NCI-H1930 (cell line): ENCODE measurements at places on chromosomes 3 and 15.

DNA sequence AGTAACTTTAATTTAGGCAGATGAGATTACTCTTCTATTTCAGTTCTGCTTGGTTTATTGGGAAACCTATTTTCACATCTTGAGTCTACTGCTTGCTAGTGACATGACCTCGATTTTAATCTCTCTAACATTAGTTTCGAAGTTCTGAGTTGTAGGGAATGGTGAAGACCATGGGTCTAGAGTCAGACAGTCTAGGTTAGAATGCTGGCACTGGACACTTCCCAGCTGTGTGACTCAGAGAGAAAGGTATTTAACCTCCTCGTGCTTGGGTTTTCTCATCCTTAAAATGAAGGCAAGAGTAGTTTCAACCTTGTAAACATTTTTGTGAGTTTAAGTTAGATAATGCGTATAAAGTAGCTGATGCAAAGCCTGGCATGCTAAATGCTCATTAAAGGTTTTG, 422.1 kb downstream of the GRM7 start:
- DNase-seq, result no peak

GRCh38 chr3:187896646-187897045, 151.4 kb upstream of the BCL6 start:
- no peak for DNase-seq

GRCh38 chr3:42513521-42513920, 11.1 kb downstream of the VIPR1 start:
- DNase-seq, result no peak

GRCh38 chr3:195558602-195559001, 15.5 kb upstream of the PPP1R2 start:
- DNase-seq, result no peak

GRCh38 chr3:35658686-35659085, 19.4 kb downstream of the ARPP21 start:
- DNase-seq, result no peak

DNA sequence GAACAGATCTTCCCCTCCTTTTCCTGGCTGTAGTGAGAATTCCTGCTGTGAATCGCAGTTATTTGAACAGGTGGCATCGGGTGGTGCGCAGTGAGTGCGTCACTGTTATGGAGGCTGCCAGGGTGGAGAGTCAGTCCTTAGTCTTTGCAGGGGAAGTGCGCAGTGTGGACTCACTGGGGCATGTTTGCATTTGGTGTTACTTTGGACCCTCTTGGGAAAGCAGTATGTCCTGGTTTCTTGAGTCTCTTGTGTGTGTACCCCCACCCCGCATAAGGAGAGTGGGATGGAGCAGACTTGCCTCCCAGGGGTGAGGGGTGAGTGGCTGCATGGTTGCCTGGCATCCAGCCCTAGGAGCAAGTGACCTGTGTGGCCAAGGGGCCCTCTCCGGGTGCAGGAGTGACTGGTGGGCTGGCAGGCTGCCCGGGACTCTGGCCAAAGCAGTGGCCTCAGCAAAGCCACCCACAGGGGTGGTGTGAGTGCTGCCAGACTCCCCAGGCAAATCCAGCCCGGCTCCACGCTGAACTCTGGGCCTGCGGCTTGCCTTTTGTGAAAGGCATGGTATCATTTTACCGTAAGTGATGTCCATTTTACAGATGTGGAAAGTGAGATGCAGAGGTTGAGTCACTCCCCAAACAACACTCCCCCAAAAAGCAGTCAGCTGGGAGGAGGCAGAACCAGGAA, 46.4 kb downstream of the DNASE1L3 start:
- no peak for DNase-seq

- DNase-seq, result no peak
Observed at GRCh38 chr15:101600035-101600434, 52.1 kb downstream of the TM2D3 start.

- DNase-seq, result no peak
Observed at GRCh38 chr15:49060710-49061495, 14.7 kb upstream of the SECISBP2L start.

DNA sequence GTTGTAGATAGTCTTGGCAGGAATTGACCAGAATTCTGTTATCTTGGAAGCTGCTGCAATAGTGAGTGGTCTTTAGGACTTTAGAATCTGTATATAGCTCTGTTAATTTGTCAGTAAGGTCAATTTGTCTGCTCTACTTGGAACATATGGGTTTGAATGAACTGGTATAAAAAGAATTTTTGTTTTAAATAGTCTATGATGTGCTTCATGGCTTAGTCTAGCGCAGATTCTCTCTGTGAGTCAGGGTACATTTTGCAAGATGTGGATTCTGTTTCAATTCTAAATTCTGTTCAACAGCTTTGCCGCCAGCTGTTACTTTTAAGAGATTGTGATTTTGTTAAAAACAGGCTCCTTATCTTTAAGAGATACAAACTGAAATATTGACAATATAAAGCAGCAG, 135.9 kb upstream of the AGBL1 start:
- DNase-seq, result no peak

GRCh38 chr3:38337703-38338102, 8.9 kb upstream of the XYLB start:
- no peak for DNase-seq

GRCh38 chr3:166191411-166191810, 354.2 kb upstream of the BCHE start:
- no peak for DNase-seq

DNA sequence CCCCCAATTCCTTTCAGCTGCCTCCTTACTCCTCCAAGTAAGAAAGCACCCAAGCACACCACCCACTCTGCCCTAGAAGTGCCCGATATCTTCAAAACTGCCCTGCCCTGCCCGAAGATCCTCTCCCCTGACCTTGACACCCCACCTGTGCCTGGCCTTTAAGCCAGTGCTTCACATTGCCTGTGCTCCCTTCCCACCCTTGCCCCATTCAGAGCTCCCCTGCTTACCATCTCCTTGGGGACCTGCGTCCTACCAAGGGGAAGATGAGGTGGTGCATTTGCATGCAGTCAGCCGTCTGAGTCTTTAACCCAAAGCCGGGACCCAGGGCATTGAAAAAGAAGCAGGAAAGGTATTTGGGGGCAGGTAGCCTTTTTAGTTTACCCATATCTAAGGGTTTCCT, 73.5 kb upstream of the SLCO3A1 start:
- no peak for DNase-seq

GRCh38 chr15:85929786-85930185, 135.1 kb upstream of the KLHL25 start:
- no peak for DNase-seq

DNA sequence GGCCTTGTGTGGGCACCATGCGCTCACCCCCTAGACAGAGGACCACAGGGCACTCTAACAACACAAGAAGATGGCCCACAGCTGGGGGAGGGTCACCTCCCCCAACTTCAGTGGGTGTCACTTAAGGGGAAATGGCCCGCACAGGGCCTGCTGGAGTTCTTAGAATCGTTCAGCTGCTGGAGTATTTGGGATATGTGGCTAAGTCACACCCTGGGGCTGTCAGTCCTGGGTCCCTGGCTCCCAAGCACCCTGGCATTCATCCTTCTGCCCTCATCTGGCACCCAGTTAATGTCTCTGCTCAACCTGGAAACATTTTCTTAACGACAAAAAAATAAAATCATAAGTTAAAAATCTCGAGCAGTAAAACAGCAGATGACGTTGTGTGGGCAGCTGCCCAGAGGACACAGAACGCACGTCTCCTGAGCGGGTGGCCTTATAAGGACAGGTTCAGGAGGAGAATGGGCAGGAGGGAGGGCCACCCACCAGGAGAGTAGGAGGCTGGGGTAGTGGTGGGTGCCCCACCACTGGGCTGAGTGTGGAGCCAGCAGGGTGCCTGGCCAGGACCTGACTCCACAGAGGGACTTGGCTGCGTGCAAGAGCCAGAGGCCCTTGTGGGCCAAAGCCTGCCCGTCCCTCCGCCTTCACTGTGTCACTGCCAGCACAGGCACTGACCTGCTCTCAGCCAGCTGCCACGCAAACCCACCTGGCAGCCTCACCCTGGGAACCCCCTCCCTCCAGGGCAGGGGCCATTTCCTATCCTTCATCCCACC, 11.5 kb downstream of the KBTBD13 start:
- DNase-seq, result no peak

DNA sequence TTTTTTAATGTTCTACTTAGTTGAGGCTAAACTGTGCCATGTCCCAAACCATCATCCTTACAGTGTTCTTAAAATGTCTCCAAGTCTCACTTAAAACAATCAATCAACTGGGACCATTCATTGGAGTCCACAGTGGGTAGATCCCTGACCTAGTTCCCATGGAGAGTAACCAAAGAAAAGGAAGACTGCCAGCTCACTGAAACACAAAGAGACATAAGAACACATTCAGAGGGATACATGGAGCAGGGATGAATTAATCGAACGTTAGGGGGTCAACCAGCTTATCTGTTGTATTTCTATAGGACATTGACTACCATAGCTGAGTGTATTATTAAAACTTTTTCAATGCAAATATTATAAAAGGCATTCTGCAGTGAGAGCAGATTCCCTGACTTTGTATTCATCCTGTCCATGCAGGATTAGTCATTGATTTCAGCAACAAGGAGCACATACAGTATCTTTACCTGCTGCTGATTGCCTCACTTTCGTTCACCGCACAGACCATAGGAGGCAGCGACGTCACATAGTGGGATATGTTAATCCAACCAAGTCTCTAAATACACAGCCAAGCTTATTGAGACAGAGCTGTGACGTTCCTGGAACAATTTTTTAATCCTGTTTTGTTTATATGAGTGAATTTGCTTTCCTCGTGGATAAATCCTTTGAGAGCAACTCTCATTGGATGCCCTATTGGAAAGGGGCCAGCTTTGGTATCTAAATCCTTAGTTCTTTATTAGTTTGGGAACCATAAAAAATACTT, 364.9 kb upstream of the RBMS3 start:
- DNase-seq, result no peak

DNA sequence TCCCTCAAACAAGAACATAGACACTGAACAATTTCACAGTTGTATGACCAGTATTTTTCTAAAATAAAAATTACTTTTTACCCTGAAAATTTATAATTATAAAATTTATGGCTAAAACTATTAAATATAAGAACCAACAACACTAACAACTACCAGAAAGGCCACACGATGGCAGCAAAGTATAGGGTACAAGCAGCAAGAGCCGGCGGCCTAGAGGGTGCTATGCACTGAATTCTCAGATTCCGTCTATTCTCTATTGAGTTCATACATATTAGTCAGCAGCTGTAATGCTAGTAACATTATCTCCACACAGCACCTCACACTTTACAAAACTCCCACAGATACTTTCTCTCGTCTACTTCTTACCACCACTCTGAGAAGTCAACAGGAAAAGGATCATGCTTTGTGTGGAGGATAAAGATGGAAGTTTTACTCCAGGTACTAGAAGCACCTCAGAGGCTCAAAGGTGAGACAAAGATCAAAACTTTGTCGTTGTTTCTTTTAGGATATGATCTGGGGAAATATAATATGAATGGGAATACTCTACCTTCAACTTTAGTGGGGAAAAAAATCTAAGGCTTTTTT, 160.5 kb downstream of the FGF12 start:
- peak; percentile 7 for DNase-seq

- DNase-seq, result no peak
Observed at GRCh38 chr15:86106306-86106705, 26.6 kb downstream of the AGBL1 start.

DNA sequence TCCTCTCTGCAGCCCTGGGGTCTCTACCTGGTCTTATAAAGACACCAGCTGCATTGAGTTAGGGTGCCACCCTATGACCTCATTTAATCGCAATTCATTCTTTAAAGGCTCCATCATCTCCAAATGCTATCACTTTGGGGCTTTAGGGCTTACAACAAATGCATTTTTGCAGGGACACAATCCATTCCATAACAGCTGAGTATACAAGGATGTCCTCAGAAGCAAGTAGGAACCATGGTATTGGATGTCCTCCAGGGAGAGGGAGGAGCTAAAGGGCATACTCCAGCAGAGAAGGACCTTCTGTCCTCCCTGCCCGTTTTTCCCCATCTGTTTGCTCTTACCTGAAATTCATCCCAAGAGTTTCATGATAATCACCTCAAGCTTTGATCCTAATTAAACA, 30.3 kb downstream of the UMPS start:
- DNase-seq, result no peak

GRCh38 chr3:46092702-46093080, 65.4 kb upstream of the XCR1 start:
- no peak for DNase-seq

DNA sequence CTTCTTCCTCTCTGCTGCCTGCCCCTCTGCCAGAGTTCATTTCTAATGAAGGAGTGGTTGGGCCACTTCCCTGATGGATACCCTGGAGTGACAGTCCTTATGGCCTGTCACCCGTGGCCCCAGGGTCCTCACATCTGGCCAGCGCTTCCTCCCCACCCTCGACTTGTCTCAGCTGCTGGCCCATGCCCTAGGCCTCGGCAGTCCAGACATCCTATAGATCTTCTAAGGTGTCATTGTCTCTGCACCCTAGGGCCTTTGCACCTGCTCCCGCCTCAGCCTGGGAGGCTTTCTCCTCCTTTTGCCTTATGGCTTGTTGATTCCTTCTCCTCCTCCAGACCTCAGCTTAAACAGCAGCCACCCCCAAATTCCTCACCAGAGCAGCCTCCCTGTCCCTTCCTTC, 181.0 kb downstream of the NSMCE3 start:
- DNase-seq, result no peak

DNA sequence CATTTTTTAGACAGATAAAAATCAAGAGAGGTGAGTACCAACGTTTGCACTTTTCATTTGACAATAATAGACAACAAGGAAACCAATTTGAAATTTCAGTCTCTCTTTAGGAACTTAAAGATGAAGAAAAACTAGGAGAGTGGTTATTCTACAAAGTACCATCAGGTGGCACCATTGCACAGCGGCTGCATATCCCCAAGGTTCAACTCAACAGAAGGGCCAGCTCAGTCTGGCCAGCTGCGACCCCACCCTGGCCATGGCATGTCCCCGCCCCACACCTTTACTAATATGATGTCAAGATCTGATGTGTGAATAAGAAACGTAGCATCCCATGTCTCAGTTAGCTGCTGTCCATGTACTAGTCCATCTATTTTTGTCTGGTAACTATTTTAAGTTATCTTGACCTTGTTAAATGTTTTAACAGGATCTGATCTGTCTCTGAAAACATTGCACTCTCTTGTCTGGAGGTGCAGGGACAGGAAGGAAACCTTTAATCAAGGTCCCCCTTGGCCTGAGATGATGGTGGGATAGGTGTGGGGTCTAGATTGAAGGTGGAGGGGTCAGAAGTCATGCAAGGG, 35.5 kb upstream of the CGNL1 start:
- peak; percentile 8 for DNase-seq

DNA sequence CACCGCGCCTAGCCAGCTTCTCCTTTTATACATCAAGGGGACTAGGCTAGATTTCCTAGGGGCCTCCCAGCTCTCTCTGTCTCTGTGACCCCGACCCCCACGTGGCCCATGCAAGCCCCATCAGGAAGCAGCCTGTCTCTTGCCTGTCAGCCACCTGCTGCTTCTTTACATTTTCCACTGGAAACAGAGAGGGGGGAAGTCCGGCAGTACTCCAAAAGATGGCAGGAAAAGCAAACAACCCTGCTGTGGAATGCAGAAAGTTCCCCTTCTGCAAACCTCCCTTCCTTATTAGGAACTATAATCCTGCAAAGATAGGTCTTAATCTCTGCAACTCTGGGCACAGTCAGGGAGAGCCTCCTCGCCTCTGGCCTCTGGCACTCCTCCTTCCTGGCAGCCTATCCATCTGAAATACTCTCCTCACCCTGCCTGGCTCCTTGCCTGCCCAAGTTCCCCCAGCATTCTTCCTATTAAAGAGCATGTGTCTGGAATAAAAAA, 47.4 kb upstream of the HACD2 start:
- DNase-seq, result no peak

GRCh38 chr15:46416544-46416943, 781.7 kb downstream of the SQOR start:
- DNase-seq, result no peak
